ENCODE measurements at places on chromosomes 6 and 20.

- no peak for DNase-seq
Observed at GRCh38 chr6:53567701-53568100, 22.8 kb upstream of the GCLC start.

DNA sequence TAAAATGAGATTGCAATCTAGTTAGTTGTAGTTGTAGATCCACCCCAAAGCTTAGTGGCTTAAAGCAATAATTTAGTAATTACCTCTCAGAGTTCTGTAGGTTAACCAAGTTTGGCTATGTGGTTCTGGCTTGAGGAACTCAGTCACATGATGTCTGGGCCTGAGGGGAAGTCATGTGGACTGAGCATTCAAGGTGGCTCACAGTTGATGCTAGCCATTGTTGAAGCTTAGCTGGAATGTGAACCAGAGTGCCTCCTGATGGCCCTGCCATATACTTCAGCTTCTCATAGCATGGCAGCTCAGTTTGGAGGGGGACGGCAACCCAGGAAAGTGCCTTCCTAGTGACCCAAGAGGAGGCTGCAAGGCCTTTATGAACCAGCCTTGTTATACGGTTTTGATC lies 263.2 kb upstream of the RNF217 start:
- no peak for DNase-seq

DNA sequence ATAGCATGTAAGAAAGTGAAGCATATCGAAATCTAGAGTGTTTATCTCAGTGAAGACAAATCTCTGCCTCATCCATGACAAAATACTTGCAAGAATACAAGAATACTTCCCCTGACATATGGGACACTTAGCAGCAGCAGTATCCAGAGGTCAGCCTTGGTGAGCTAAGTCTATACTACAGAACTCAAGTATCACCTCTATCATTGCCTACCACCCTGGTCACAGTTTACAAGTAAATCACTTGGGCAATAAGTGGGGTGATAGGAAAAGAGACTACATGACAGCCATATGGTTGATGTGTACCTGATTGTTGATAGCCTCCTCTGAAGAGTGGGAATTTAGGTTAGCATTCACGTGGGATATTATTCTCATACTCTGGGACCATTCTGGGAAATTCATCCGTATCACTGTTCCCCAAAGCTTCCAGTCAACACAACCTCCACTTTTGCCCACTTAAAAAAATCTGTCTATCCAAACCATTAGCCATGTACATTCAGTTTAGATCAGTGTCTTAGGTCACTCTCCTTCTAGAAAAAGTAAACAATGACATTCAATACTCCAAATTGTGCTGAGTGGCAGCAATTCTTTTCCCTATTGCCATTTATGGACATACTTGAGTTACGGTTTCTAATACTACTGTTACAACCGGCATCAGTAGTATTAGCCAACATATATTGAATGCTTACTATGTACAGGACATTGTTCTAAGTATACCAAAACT lies 118.2 kb upstream of the PRSS16 start:
- no peak for DNase-seq

DNA sequence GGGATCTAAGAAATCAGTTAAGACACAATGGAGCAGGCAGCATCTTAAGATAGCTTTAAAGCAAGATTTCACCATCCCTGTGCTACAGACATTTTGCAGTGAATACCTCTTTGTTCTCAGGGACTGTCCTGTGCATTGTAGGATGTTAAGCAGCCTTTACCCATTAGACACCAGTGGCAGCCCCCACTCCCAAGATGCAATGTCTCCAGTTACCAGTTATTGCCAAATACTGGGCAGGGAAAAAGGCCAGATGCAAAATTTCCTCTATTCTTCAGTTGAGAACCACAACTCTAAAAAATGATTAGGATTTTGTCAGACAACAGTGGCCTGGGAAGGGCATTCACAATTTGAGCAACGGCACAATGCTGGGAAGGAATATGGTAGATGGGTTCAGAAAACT lies 6.1 kb downstream of the FBXO5 start:
- no peak for DNase-seq

- DNase-seq = no peak
Observed at GRCh38 chr6:37041521-37041920, 36.1 kb downstream of the FGD2 start.

Measured in NCI-H2171 treated with DMSO at 0.1 percent for 48 hours (cell line).